ENCODE measurements at places on chromosomes 5 and 9.

DNA sequence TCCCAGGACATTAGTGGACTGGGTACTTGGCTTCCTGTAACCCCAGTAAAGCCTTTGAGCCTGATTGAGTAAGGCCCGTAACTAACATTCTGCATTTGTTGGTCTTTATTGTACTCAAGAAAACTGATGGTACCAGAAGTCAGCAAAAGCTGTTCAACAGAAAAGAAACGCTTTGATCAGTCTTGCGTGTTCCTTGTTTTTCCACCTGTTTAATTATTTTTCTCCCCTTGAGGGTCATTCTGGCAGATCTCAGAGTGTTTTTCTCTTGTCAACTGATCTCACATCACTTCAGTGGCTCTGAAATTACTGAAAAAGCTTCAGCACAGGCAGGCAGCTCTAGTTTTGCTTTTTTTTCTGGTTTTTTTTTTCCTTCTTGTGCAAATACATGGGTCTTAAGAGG lies 6.1 kb upstream of the TMEM268 start:
- no peak for DNase-seq

DNA sequence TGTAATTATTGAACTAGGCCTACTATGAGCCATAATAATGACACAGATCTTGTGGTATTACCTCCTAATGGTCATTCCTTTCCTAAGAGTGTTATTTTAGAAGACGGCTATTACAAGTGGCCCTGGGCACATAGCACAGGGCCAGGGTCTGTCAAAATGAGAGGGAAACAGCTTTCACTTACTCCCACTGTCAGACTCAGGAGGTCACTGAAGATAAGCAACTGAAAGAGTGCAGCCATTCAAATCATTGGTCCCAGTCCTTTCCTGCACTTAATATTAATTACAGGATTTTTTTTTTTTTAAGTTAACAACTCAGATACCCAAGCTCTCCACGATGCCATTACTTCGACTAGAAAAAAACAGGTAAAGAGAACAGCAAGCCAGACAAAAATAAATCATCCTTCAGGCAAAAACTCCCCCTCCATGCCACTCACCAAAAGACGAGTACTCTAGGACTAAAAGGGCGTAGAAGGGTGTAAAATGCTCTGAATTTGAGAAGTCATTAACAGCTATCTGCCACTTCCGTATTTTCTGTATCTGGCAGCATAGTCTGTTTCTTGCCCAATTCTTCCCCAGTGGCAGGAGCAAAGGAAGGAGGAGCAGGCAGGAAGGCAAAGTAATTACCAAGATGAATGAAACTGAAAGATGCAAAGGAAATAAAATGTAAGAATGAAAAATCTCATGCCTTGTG lies 87.4 kb downstream of the ZNF608 start:
- no peak for DNase-seq

- DNase-seq: no peak
Measured at GRCh38 chr5:146240951-146241350, 37.5 kb downstream of the RBM27 start.

- DNase-seq: no peak
Measured at GRCh38 chr9:125993466-125993865, 246.3 kb downstream of the PBX3 start.

DNA sequence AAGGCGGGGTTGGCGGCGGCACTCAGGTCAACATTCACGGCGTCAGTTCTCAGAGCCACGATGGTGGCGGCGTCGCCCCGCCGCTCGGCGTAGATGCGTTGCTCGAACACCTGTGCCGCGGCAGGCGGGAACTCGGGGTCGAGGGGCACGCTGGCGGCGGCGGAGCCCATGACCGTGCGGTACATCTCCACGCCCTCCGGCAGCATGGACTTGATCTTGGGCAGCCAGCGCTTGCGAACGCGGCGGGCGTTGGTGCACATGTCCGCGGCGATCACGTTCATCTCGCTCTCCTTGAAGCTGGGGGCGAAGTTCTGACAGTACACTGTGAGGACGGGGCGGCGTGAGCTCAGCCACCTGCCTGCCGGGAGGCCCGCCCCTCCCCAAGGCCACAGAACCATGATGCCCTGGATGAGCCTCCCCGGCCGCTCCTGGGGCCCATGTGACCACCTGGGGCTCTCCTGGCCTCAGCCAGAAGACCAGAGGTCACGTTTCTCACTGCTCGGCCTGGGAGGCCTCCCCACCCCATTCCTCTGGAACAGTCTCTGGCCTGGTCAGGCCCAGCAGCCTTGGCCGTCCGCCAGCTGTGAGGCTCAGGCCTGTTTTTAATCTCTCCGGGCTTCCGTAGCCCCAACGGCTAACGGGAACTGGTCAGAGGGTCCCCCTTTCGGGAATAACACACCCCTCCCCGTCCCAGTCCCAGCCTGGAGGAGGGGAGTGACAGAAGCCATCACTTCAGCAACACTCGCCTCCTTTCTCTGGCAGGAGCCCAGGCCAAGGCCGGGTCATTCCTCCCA lies 50.7 kb upstream of the UBAC1 start:
- DNase-seq: no peak

- DNase-seq: no peak
Measured at GRCh38 chr9:109206670-109207069, 39.6 kb upstream of the FRRS1L start.

DNA sequence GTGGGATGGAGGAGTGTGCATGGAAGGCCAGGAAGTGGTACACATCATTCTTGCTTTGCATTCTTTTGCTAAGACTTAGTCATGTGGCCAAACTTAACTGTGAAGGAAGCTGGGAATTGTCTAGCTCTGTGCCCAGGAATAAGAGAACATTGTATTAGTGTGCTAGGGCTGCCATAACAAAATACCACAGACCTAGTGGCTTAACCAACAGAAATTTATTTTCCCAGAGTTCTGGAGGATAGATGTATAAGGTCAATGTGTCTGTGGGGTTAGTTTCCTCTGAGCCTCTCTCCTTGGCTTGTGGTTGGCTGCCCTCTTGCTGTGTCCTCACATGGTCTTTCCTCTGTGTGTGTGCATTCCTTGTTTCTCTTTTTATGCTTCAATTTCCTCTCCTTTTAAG lies 32.4 kb downstream of the NNT start:
- no peak for DNase-seq

GRCh38 chr9:105683688-105684275 lies 10.6 kb upstream of the TMEM38B start:
- DNase-seq: no peak

- no peak for DNase-seq
Measured at GRCh38 chr5:90307322-90307721, 102.2 kb downstream of the CETN3 start.

- DNase-seq: no peak
Measured at GRCh38 chr9:21836437-21837161, 34.2 kb downstream of the MTAP start.

DNA sequence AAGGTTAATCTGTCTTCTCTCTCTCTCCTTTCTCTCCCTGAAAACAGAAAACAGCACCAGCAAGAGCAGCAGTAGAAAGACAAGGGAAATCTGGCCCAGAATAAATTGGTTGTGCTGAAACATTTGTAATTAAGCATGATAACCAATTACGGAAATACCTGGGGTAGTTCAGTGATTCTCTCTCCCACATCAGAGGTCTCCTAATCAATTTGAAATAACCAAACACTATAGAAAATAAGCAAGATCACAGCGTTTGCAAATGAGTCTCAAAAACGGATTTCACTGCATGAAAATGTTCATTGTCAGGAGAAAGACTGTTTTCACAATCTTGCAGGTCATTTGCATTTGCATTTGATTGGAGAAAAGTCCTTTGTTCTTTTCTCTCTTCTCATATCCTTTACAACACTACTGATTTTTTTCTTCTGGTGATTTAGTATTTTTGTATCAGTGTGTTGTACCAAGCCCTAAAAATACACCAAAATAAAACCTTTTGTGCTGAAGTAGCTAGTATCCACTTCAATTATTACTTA lies 36.8 kb upstream of the CDH6 start:
- DNase-seq: no peak

Data from vagina (tissue), 2 donors.